Right renal pelvis (tissue), 4 donors: ENCODE measurements at places on chromosomes 3 and 15. TPM values are rescaled to one million over a fixed set of nuclear protein-coding genes. Genes with fewer than 3 reads are reported as not detected.

Gene HDC
- 0.48 TPM for polyA plus RNA-seq

Gene GHSR
- not detected for polyA plus RNA-seq

Gene A4GNT
- polyA plus RNA-seq: 0.78 TPM

Gene FEM1B
- polyA plus RNA-seq: 52.1 TPM

DNA sequence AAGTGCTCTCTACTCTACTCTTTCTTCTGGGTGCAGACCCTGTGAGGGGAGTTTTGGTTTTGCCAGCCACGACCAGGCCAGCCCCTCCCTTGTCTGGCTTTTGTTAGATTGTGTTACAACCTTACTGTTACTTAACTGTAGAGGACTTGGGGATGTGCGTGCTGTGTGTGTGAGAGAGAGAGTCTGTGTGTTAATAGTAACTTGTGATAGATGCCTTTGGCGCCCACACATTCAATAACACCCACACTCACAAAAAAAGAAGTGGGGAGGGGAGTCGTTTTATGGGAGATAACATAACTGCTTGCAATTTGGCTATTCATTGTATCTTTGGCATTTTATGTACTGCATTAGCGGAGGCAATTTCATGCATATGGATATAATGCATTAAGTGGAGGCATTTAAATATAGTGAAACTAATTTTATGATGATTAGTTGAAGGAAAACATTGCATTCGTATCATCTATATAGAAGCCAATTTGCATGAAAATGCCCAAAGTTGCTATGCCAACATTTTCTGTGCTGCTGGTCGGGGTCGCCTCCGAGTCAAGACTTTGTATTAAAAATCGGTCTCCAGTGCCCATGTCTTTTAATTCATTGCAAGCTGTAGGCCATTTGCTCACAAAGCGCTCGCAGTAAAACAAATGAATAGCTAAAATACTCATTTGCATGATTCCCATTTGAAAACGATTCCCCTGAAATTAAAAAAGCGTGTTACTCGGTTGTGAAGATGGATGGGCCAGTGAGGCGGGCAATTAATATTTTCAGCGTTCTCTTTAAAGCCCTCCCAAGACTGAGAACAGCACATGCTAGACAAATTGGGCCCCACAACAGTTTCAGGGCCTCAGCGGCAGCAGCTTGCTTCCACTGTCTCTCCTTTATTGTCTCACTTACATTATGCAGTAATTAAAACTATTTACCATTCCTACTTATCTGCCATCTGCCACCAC lies 158.5 kb upstream of the SMAD3 start:
- no peak for DNase-seq

DNA sequence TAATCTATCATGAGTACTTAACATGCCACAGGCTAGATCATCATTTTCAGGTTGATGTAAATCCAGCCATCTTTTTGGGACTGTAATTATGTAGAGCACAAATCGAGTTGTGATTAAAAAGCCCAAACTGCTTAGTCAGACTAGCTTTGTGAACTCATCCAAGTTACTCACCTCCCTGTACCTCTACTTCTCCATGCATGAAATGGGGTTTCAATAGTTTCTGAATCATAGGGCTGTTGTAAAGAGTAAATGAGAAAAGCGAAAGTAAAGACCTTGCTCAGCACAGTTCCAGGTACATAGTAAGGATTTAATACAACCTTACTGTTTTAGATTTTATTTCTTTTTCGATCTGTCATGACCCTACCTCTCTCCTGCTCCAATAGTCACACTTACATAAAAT lies 85.6 kb upstream of the GAP43 start:
- no peak for DNase-seq

DNA sequence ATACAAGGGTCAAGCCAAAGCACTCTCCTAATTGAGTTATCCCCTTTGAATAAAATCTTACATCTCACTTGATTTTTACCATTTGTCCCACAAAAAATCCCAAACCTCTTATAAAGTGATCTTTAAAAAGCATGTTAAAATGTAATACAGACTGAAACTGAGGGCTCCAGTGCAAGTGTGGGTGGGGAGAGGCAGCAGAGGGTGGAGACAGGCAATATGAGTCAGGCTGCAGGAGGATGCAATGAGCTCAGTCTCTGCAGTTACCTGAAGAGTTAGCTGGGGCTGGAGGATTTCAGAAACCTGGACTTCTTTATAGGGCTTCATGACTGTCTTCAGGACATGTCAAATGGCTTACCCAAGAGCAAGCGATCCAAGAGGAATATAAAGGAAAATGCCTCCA lies 14.2 kb upstream of the COLQ start:
- DNase-seq: no peak

GRCh38 chr15:97972366-97972765 lies 11.9 kb downstream of the ARRDC4 start:
- no peak for DNase-seq
